ENCODE measurements at places on chromosomes 16 and 17.

GRCh38 chr17:61230972-61231820, 168.4 kb upstream of the TBX2 start:
- no peak for DNase-seq

GRCh38 chr16:8951447-8952280, 12.0 kb downstream of the USP7 start:
- no peak for DNase-seq

- no peak for DNase-seq
Measured at GRCh38 chr16:24198807-24199533, 57.2 kb upstream of the CACNG3 start.

GRCh38 chr17:43568506-43569082, 22.5 kb upstream of the ETV4 start:
- DNase-seq: no peak

DNA sequence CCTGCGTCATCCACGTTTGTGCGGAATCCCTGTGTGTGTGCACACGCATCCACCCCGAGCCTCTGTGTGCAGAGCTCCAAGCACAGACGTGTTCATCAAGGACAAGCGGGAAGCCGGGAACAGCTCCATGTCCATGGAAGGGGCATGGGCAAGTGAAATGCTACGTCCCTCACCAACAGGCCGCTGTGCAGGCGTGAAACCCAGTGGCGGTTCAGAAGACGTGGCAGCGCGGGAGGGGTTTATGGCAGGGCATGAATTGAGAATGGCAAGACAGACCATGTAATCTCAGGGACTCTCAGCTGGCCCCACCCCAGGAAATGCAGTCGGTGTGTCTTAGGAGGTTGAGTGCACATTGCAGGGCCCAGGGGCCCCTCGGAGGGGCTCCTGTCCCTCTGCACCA, 52.7 kb downstream of the TBC1D16 start:
- DNase-seq: no peak

- no peak for DNase-seq
Measured at GRCh38 chr17:75970011-75970523, 8.9 kb downstream of the ACOX1 start.

DNA sequence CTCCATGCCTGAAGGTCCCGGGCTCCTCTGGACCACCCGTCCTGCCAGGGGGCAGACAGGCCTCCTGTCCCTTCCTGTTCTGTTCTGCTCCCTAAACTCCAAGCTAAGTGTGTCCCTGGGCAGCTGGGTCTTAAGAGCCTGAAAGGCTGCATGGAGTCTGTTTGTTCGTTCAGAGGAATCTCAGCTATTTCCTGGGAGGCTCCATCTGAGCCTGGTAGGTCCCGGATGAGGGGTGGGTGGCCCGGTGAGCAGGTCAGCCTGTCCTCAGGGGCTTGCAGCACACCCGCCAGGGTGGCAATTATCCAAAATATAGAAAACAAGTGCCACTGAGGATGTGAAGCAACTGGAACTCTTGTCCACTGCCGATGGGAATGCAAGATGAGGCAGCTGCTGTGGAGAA, 12.6 kb downstream of the ACTG1 start:
- DNase-seq: no peak

- no peak for DNase-seq
Measured at GRCh38 chr16:540645-541340, 13.3 kb downstream of the CAPN15 start.

- no peak for DNase-seq
Measured at GRCh38 chr17:73940511-73940910, 263.0 kb upstream of the RPL38 start.

Data from stimulated activated CD8-positive, alpha-beta memory T cell treated with anti-CD3 and anti-CD28 coated beads, Interleukin-7, amount 100 ng/mL, for 24 hours (primary cell).